SHP77 (cell line): ENCODE measurements at places on chromosomes 16 and 17.
A peak's percentile ranks its signal among the peaks of the same experiment; 100 is the strongest.

DNA sequence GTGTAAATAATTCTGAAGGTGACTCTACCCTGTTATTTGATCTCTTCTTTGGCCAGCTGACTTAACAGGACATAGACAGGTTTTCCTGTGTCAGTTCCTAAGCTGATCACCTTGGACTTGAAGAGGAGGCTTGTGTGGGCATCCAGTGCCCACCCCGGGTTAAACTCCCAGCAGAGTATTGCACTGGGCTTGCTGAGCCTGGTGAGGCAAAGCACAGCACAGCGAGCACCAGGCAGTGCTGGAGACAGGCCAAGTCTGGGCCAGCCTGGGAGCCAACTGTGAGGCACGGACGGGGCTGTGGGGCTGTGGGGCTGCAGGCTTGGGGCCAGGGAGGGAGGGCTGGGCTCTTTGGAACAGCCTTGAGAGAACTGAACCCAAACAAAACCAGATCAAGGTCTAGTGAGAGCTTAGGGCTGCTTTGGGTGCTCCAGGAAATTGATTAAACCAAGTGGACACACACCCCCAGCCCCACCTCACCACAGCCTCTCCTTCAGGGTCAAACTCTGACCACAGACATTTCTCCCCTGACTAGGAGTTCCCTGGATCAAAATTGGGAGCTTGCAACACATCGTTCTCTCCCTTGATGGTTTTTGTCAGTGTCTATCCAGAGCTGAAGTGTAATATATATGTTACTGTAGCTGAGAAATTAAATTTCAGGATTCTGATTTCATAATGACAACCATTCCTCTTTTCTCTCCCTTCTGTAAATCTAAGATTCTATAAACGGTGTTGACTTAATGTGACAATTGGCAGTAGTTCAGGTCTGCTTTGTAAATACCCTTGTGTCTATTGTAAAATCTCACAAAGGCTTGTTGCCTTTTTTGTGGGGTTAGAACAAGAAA lies 5.1 kb downstream of the STH start:
- DNase-seq: no peak

DNA sequence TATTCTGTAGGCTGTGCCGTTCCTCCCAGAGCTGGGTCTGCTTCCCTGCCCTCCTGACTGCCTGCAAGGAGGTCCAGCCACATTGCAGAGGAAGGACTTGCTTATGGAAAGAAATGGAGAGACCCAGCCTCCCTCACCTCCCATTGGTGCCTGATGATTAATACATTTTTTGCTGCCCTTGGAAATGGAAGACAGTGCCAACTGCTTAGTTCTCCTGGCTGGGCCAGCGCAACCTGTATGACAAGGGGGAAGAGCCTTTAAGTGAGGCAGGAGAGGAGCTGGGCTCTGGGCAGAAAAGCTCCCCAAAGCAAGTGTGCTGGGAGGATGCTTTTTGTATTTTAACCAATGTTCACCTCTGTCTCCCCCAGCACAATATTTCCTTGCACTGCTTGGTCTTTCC lies 238.5 kb downstream of the SOX9 start:
- no peak for DNase-seq

DNA sequence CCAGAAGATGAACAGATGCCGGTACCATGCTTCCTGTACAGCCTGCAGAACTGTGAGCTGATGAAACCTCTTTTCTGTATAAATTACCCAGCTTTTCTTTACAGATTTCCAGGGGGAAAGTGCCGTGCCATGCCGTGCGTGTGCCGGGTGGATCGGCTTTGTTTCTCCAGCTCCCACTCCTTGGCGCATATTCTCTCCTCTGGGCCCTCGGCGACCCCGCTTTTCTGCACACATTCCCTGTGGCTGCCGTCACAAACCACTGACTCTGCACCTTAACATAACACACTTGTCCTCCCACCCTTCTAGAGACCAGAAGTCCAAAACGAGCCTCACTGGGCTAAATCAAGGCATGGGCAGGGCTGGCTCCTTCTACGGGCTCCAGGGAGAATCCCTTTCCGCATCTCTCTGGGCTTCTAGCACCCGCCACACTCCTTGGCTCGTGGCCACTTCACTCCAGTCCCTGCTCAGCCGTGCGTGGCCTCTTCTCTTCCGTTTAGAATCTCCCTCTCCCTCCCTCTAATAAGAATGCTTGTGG lies 164.9 kb downstream of the C16orf95 start:
- no peak for DNase-seq

GRCh38 chr17:43916385-43916784 lies 9.0 kb upstream of the MPP2 start:
- no peak for DNase-seq

GRCh38 chr17:13008461-13008860 lies 9.4 kb downstream of the ELAC2 start:
- no peak for DNase-seq

- no peak for DNase-seq
Observed at GRCh38 chr16:8855972-8856371, 12.8 kb downstream of the CARHSP1 start.

DNA sequence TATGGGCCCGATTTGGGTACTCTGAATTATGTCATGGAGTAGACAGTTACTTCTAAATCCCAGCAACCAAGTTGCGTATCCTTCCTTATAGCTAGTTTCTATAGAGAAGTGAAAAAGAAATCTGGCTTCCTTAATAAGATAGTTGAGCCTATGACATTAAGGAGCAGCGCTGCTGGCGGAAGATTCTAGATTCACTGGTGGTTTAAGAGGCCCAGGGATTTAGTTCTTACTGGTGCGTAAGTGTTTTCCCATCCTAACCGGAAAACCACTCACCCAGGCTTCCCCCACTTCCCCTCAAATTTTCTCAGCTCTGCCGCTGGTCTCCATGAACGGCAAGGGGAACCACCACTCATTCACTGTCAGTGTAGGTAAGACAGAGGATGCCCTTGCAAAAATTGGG lies 230.4 kb downstream of the CPPED1 start:
- DNase-seq: no peak

DNA sequence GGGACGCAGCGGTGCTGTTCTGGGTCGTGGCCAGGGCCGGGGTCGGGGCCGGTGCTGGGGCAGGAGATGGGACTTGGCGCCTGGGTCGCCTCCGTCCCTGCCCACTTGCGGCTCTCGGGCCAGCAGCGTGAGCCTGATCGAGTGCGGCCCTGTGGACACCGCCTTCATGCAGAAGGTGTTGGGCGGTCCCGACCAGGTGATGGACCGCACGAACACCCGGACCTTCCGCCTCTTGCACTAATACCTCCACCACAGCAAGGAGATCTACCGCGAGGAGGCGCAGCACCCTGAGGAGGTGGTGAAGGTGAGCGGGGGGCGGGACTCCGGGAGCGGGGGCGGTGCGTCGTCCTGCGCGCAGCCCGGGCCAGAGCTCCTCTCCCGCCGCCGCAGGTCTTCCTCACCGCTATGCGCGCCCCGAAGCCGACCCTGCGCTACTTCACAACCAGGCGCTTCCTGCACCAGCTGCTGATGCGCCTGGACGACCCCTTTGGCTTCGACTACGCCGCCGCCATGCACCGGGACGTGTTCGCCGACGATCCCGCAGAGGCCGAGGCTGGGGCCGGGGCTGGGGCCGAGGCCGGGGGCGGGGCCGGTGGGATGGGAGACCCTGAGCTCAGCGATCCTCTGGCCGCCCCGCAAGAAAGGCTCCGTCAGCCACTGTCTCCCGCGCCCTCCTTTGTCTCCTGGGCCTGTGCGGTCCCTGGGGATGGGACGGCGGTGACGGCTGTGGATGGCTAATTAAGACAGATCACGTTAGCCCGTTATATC lies 4.5 kb upstream of the HSD17B1 start:
- no peak for DNase-seq

DNA sequence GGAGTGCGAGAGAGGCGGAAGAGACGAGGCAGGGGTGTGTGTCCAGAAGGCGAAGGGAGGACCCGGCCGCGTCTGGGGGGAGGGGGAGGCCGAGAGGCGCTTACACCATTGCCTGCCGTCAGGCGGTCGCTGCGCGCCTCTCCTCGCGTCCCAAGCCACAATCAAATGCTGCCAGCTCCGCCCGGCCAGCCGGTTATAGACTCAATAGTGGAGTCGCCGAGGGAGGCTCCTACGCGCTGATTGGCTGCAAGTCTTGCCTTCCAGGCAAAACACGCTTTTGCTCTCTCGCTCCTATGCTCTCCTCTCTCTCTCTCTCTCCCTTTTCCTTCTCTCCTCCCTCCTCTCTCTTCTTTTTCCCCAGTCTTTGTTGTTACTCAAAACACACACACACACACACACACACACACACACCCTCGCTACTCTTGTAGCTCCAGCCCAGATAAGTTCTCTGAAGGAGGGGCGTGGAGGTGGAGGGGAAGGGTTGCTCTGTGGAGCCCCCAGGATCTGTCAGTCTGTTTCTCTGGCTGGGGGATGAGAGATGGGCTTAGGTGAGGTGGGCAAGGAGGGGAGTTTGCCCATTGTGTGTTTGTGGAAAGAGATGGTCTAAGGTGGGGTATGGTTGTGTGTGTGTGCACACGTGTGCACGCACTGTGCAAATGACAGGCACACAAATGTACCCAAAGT lies at the start of gene DLX3:
Gene DLX3 (minus strand): TSS at position 170 of the 684 bp plus-strand sequence. CDS start 226 bp downstream, outside the sequence.
- DNase-seq: no peak

GRCh38 chr17:51540151-51540550 lies 279.8 kb downstream of the UTP18 start:
- DNase-seq: no peak

DNA sequence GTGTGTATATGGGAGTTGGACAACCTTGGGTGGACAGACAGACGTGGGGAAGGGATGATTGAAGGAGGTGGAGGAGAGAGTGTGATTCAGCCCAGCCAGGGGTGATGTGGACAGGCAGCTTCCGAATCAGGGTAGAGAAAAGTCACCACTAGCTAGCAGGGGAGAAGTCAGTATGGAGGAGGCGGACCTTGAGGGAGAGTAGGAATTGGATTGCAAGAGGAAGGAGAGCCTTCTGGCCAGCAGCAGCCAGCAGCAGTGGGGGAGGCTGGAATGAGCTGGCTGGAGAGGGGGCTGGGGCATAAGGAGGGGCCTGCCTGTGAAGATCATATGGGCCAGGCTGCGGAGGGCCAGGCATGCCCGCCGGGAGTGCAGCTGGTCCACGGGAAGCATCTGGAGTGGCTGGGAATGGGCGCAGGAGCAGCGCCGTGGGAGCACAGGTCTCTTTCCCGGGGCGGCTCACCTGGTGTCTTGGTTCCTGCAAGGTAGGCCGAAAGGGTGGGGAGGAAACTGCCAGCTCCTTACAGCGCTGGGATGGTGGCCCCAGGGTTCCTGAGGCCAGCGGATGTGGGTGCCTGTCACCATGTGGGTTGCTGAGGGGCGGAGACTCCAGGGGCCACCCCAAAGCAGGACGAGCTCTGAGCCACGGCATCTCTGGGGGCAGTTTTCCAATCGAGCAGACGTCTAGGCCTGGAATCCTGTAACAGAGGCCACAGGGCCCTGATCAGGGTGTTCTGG lies 235.3 kb downstream of the SEC14L1 start:
- DNase-seq: no peak

GRCh38 chr17:39820987-39821386 lies 43.1 kb downstream of the IKZF3 start:
- DNase-seq: no peak

- no peak for DNase-seq
Observed at GRCh38 chr17:82590881-82591539, 57.2 kb downstream of the WDR45B start.

DNA sequence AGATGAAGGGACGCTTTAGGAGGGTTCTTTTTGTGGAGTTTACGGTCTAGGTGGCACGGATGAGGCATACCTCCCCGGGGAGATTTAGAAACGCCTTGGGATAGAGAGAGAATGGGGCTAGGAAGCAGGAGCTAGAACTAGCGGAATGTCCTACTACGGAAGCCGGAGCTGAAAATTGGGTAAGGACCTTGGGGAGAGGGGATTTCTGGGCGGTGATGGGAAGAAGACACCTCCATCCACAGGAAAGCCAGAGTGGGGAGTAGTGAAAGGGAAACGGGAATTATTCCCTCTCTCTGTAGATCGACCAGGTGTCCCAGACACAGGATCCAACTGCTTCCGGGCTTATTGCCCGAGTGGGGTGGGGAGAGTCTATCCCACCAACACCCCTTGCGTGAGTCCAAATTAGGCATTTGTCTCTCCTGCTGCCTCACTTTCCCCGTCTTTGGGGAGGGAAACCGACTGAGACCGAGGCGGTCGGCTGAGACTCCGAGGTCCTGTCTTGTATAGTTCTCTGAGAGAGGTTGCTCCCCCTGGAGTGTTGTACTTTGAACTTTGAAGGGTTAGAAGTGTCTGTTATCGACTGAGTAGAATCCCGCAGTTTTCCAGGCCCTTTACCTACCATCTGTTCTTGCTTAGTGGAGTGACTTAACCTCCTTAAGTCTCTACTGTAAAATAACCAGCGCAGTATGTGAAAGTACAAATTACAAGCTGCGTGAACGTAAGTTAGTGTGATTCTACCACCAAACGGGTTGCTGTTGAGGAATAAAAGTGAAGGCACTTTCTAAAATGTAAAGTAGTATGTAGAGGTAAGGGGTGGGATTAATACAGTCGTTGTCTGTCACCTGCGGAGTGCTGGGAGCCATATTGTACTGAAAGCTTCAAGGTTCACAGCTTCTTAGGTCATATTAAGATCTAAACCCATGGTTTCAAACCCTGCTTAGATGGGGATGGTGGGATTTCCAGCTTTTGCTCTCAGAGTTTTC lies 1.0 kb downstream of the RSPRY1 start:
- DNase-seq: no peak

- no peak for DNase-seq
Observed at GRCh38 chr17:80327518-80327917, 66.9 kb downstream of the RNF213 start.

GRCh38 chr17:78242024-78242742 lies 10.8 kb downstream of the TMEM235 start:
- DNase-seq: peak; percentile 86

GRCh38 chr17:17440010-17440843 lies 36.6 kb upstream of the MED9 start:
- peak; percentile 97 for DNase-seq

- no peak for DNase-seq
Observed at GRCh38 chr17:76992891-76993290, 124.7 kb downstream of the MGAT5B start.

DNA sequence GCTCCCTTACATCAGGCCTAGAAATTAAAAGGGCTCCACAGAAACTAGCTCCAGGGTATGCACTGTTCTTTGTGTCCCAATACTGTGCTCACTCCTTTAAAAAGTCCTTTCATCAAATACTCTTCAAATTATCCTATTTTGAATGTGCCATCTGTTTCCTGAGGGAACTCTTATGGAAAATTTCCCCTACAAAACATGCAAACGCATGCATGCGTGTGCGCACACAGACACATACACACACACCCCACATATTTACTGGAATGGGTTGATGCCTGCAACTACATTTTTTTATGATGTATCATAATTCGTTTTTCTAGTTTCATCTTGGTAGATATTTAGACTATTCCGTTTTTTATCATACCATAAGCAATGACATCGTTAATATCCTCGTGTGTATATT lies 351.2 kb upstream of the KIF2B start:
- no peak for DNase-seq

DNA sequence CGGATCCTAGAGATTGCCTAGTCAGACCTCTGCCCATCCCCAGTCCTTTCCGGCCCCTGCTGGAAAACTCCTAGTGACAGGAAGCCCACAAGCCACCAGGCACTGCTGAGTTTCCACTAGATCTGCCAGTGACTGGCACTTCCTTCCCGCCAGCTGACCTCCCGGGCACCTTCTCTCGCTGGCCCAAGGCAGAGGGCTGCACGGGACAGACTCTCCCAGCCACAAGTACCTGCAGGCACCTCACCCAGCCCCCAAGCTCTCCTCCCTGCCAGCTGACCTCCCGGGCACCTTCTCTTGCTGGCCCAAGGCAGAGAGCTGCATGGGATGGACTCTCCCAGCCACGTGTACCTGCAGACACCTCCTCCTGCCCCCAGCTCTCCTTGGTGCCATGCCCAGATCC lies 66.3 kb upstream of the DOC2B start:
- DNase-seq: no peak

- DNase-seq: no peak
Observed at GRCh38 chr17:80603396-80603795, 58.8 kb downstream of the RPTOR start.
